ENCODE measurements at places on chromosomes 3 and 15.

DNA sequence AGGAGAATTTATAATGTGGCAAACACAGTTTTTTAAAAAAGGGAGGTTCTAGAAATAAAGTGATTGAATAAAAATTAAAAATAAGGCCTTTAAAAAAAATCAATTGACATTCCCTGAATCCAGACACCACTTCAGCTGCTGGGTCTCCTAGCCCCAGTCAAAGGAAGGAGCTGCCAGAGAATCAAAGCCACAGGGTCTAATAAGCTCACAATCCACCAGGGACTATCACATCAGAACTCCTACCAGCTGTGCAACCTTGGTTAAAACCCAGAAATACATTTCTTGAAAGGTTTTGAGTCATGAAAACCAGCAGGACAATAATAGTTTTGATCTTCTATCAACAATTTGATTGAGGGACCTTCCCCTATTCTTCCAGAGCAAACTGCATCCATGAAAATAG, 134.5 kb downstream of the MECOM start:
- DNase-seq: no peak

DNA sequence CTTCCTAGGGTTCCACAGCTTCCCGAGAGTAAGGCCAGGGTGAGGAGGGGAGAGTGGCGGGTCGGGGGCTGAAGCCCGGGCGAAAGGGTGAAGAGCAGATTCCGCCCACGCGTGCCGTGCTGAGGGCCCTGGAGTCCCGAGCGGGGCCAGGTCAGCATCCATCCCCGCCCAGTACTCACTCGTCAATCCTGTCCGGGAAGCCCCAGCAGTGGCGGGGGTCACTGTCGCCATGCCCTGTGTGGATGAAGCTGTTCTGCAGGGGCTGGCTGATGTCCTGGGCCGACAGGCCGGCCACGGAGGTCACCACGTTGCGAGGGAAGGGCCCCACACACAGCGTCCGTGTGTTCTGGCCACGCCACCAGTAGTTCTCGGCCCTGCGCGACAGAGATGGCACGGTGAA, 36.3 kb downstream of the TNK2 start:
- no peak for DNase-seq

DNA sequence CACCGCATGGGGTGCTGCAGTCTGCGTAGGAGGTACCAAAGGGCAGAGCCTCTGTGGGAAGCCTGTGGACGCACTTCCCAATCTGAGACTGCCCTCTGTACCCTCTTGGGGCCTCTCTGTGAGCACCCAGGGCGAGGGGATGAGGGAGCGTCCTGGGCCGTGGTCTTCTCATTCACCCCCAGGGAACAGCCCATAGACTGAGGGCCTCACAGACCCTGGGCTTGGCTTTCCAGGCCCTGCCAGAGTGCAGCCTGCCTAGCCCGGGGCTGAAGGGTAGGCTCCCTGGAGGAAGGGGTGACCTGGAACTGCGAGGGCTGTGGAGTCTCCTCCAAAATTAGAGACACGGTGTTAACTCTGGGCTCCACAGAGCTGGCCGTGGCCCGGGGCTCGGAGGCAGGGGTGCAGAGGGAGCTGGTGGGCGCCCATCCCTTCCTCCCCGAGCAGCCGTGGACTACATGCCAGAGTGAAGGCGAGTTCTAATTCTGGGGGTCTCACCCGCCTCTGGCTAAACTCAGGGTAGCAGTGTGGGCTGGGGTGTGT, 468 bp upstream of the SPTBN5 start:
- no peak for DNase-seq

- DNase-seq: no peak
These were observed 44.6 kb upstream of the LMCD1 start for GRCh38 chr3:8457039-8457438.

GRCh38 chr15:29138260-29138659, 131.4 kb downstream of the NSMCE3 start:
- no peak for DNase-seq

DNA sequence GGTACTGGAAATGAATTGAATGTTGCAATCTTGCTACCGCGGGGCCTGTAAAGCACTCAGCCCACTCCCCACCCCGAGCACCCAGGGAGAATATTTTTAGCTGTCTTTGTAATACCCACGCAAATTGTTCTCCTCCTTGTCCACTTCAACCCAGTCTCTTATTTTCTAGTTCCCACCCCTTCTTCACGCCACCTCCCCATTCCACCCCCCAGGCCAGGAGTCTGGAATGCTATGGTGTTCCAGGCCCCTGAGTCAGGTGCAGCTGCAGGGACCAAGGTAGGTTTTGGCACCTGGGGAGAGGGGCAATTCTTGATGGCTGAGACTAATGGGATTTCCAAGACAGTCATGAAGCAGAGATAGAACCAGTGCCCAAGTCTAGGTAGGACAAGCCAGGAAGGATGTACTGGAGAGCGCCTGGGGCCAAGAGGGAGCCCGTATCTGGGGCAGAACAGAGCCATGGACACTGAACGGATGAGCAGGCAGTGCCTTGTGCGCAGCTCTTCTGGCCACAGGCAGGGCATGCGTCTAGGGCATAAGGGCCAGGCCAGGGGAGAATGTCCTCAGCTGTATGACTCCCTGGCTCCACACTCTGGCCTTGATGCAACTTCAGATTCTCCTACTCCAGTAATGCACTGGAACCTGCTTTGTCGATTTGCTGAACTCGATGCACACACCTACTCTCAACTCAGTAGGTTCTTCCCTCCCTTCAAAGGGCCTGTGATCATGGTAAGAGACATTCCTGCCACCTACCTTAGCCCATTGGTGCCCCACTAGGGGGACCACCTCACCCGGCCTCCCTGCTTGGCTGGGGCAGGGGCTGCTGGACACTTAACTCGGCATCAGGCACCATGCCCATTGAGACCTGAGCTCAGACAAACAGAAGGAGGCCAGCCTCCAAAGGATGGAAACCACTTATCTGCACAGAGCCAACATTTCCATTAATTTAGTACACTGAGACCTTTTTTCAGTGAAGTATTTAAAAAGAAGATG, 34.6 kb upstream of the MAGEF1 start:
- no peak for DNase-seq

GRCh38 chr3:178300441-178300959, 235.7 kb upstream of the KCNMB2 start:
- DNase-seq: no peak

- no peak for DNase-seq
These were observed 218.2 kb downstream of the ADAMTS17 start for GRCh38 chr15:100123611-100124010.

GRCh38 chr3:129195731-129196256, 12.1 kb upstream of the CNBP start:
- no peak for DNase-seq

DNA sequence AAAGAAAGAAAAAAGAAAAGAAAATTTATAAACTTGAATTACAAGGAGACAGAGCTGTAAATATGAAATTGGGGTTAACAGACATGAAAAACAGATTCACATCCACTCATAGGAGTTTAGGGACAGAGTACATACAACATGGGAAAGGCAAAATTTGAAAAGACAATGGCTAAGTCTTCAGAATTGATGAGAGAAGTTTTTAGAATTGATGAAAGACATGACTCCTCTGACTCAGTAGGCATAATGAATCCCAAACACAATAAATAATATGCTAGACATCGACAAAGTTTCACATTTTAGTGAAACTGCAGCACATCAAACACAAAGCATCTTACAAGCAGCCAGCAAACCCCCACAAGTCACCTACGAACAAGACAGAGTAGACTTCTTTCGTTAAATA, 84.4 kb upstream of the MELTF start:
- no peak for DNase-seq

GRCh38 chr15:40255033-40255432, 16.2 kb downstream of the PAK6 start:
- DNase-seq: peak; percentile 37

GRCh38 chr15:93283854-93284253, 194.8 kb upstream of the RGMA start:
- DNase-seq: no peak

DNA sequence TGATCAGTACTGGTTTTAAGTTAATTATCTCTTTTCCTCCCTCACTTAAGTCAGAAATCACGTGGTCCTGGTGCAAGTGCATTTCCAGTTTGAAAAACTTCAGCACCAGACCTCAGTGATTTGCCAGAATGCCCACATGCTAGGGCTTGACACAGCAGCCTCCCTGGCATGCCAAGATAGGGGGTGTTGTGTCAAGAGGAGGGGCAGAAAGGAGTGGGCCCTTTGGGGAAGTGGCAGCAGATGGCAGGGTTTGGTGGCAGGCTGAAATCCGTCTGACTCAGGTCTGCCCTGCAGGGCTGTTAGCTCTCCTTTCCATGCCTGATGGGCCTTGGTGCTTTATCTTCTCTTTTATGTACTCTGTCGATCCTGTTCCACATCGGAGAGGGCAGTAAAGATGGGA, 23.4 kb downstream of the PXK start:
- DNase-seq: peak; percentile 59

GRCh38 chr3:31213869-31214486, 318.7 kb upstream of the STT3B start:
- DNase-seq: no peak

- no peak for DNase-seq
These were observed 415.3 kb downstream of the CNTN4 start for GRCh38 chr3:2513986-2514385.

- no peak for DNase-seq
These were observed 237.8 kb downstream of the FGF12 start for GRCh38 chr3:192489579-192489978.

Data from NCI-H524 treated with DMSO at 0.1 percent for 48 hours (cell line).